ENCODE measurements at places on chromosomes 5 and 9. TPM values are rescaled to one million over a fixed set of nuclear protein-coding genes. Genes with fewer than 3 reads are reported as not detected.

DNA sequence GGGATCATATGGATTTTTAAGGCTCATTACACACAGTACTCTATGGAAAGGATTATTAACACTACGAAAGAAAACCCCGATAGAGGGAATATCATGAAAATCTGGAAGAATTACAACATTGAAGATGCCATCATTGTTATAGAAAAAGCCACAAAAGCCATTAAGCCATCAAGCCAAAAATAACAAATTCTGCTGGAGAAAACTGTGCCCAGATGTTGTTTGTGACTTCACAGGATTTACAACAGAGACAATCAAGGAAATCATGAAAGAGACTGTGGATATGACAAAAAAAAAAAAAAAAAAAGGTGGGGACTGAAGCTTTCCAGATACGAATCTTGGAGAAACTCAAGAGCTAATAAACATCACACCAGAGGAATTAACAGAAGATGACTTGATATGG, 433.8 kb upstream of the CDH6 start:
- H3K36me3 ChIP-seq = no peaks in the 10 kb centered on the region
- no peak overlapping the region for H3K27ac ChIP-seq
- H3K27me3 ChIP-seq = no peaks in the 10 kb centered on the region
- no peaks in the 10 kb centered on the region for H3K4me1 ChIP-seq

GRCh38 chr9:104092192-104092591, 1.9 kb upstream of the SMC2 start:
- peaks cover 6% of the 10 kb centered on the region for H3K4me1 ChIP-seq
- no peak for DNase-seq
- H3K27me3 ChIP-seq = no peaks in the 10 kb centered on the region
- no peak overlapping the region for H3K4me3 ChIP-seq

- H3K27me3 ChIP-seq = no peaks in the 10 kb centered on the region
- H3K27ac ChIP-seq = no peak overlapping the region
- no peak overlapping the region for H3K4me3 ChIP-seq
- H3K36me3 ChIP-seq = no peaks in the 10 kb centered on the region
- DNase-seq = no peak
Observed at GRCh38 chr9:112809351-112809848, 58.8 kb downstream of the SNX30 start.

DNA sequence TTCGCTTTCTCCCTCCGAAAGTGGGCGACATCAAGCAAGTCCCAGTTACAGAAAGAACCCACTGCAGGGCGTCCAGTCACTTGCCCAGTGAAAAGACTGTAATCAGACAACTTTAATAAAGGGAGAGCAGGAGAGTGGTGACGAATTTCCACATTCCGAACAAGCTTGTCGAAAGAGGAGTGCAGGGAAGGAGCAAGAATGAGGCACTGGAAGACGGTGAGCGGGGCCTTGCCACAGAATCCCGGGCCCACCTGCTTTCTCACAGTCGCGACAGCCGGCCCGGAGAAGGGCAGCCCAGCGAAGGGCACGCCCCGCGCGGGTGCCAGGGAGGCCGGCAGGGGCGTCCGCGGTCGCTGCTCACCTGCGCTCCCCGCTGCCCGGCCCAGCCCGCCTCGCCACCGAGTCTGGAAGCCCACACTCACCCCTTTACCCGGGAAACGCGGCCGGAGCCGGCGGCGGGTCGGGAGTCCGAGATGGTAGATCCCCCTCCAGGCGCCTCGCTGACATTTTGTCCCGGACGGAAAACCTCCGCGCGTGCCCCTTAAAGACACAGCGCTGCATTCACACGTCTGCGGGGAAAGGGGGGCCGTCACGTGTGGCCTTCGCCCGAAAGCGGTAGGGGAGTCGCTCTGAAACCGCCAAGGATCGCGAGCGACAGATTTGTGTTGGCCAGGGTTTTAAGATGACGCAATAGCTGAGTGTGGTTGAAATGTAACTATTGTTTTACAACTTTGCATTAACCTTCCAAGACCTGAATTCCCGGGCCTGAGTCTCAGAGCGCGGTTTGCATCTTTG, at the start of gene ZBED3:
TSS of gene ZBED3 (minus strand) at position 597 of the 795 bp plus-strand sequence. CDS start 9,407 bp downstream, outside the sequence.
- no peaks in the 10 kb centered on the region for H3K27me3 ChIP-seq
- H3K4me1 ChIP-seq = peaks cover 4% of the 10 kb centered on the region
- H3K36me3 ChIP-seq = no peaks in the 10 kb centered on the region
- H3K4me3 ChIP-seq = peak within 1 kb of the TSS; percentile 83
- peak within 1 kb of the TSS; percentile 97 for H3K27ac ChIP-seq

The FOXD4L6 gene
- not detected for total RNA-seq

The IFNA13 gene
- not detected for total RNA-seq
